Right renal pelvis (tissue), 4 donors: ENCODE measurements at places on chromosomes 12 and 14.

DNA sequence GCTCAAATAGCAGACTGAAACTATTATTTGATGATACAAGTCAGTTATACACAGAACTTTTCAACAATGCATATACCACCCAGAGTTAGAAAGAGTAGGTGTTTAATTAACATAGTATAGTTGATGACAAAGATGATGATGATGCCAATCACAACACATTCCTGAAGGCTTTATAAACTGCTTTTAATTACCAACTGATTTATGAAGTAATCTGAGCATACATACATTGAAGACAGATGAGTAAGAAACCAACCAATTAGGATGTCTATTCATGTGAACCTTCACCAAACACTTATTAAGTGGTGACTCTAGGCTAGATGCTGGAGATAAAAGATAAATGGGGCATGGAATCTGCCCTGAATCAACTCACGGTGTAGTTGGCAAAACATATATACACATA lies 600.9 kb upstream of the FLRT2 start:
- DNase-seq: no peak

DNA sequence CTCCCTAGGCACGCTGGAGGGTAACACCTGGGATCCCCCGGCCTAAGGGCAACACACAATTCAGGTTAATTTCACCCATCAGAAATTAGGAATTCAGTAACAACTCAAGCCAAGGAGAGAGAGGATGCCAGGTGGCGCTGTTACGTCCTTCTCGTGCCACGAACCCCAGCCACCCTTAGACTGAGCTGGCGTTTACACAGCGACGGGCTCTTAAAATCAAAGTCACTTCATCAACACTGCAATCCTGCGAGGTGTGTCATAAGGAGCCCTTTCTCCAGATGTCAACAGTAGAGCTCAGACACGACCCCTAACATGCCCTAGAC lies 110.6 kb upstream of the TMEM132D start:
- no peak for DNase-seq

GRCh38 chr14:32808644-32809043 lies 130.0 kb upstream of the NPAS3 start:
- DNase-seq: no peak

- DNase-seq: no peak
Observed at GRCh38 chr12:111975161-111975931, 37.6 kb downstream of the TMEM116 start.

GRCh38 chr12:107522692-107523477 lies 162.7 kb upstream of the PWP1 start:
- DNase-seq: no peak

- DNase-seq: no peak
Observed at GRCh38 chr12:58346032-58346632, 404.8 kb downstream of the ATP23 start.

- no peak for DNase-seq
Observed at GRCh38 chr12:8606890-8607289, 5.8 kb downstream of the AICDA start.

- DNase-seq: no peak
Observed at GRCh38 chr12:92949466-92949865, 20.4 kb upstream of the EEA1 start.

- no peak for DNase-seq
Observed at GRCh38 chr12:57235017-57235727, 5.7 kb downstream of the SHMT2 start.

DNA sequence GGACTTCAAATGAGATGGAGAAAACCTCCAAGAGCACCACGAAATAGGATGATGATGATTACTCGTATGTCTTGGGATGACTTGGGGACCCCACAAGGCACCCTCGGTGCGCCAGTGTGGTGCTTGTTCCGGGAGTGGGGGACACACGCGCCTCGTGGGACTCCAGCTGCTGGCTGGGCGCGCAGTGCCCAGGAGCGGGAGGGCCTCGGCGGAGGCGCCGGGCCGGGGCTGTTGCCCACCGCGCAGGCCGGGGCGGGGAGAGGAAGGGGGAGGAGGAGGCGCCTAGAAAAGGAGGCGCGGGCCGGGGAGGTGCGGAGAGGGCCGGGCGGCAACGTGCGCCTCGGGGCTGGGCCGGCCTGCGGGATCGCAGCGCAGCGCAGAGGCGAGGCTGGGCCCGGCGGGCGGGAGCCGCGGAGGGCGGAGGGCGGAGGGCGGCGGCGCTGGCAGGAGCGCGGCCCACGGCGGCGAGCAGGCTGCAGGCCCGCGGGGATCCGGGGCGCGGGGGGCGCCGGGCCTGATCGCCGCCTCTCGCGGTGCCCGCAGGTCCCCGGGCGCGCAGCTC lies at the start of gene RFLNA:
TSS of gene RFLNA (plus strand) at position 314 of the 562 bp plus-strand sequence. CDS start 337 bp downstream, outside the sequence.
- no peak for DNase-seq

DNA sequence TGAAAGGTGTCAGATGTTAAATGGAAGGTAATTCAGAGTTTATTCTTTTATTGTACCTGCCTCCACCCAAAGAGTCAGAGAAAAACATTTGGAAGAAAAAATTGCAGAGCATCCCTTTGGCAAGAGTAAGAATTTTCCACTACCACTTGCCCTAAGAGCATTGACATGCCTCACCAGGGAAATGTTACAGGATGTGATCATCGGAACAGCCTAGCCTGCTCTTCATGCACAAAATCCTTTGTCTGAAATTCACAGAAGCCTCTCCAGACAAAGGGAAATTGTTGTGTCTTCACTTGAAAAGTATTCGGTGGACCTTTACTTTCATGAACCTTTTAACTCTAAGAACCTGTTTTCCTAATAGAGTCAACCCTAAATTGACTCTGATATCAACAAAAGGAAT lies 36.9 kb downstream of the ATP2A2 start:
- DNase-seq: no peak

DNA sequence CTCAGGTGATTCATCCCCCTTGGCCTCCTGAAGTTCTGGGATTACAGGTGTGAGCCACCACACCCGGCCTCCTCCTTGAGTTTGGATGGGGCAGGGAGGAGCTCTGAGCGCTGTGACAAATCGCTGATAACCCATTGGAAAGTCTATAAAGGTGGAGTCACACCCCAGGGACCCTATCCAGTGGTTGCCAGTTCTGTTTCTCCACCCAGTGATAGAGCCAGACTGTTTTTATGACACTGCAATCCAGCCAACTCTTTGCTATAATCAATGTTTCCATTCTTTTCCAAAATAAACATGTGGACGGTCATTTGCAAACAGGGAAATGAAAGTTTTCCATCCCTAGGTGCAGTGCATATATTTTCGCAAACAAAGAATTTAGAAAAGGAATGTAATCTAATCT lies 142.0 kb upstream of the PELI2 start:
- DNase-seq: no peak
